Adipocyte (in vitro differentiated cells): ENCODE measurements at places on chromosomes 6 and 20.
A peak's percentile ranks its signal among the peaks of the same experiment; 100 is the strongest.

DNA sequence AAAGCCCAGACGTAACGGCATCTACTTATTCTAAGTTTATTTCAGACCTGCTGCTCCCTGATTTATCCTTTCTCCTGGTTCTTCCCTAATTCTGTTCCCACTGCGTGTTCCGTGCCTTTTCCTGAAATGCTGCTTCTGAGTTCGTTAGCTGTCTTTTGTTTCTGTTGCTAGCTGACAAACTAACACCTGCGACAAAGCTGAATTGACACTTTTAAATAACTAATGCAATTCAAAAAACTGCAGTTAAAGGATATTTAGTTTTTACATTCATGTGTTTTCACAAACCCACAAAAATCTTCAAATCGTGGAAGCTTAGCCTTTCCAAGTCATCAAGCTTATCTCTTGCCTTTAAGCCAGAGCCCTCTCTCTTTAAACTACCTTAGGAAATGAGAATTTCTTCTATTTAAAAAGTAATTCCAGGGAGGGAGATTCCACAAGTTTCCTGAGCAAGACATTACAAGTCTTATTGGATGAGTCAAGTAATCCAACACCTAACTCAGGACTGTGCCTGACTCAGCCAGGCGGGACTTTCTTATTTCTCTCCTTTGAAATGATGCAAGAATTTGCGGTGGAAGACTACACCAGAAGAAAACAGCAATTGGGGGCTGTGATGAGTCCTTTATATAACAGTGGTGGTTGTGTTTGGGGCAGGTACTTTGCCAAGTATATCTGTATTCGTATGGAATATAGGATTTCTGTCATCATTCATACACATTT lies 6.3 kb downstream of the ADTRP start:
- peak; percentile 96 for DNase-seq

DNA sequence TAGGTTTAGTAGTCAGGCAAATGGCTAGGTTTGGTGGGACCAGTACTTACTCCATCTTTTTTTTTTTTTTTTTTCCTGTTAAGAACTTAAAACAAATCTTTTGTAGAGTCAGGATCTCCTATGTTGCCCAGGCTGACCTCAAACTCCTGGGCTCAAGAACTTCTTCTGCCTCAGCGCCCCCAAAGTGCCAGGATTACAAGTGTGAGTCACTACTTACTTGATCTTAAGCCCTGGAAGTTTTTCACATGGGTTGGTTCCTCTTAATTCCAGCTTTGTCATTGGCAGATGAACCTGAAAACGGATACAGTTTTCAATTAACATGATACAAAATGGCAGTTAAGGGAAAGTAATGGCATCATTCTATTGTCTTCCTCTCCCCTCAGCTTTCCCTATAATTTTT lies 179.4 kb upstream of the JAG1 start:
- DNase-seq: no peak

DNA sequence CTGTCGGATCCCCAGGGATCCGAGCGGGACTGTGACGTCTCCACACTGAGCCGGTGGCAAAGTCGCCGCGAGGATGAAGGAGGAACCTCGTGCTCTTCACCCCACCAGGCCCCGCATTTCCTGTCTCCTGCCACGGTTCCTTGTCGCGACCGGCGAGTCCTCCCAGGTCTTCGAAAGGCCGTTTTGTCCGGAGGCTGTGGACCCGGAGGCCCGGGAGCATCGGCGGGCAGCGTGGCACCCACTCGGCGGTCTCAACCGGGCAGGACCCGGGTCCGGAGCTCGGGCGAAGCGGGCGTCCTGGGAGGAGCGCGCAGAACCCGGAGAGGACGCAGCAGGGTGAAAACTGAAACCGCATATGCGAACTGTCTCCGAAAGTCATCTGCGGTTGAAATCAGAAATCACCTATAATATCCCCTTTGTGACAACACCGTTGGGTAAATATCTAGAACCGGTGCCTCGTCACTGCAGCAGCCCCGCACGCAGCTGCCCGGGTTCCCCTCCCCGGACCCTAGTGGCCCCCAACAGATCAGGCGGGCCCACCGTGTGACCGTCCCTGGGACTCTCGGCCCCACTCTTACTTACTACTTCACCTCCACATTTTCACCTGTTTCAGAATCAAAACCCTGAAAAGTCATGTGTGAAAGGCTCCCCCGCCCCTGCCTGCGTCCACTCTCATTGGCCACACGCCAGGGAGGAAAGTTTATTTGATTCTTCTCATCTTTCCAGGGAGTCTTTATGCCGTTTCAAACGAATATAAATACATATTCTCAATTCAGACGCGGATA lies 3.1 kb upstream of the ULBP2 start:
- peak; percentile 47 for DNase-seq

GRCh38 chr6:51283723-51284355 lies 465.2 kb downstream of the TFAP2B start:
- DNase-seq: no peak

- no peak for DNase-seq
Observed at GRCh38 chr6:87840324-87840723, 138.3 kb upstream of the AKIRIN2 start.
